ENCODE measurements at places on chromosomes 4 and X. TPM values are rescaled to one million over a fixed set of nuclear protein-coding genes. Genes with fewer than 3 reads are reported as not detected.

Gene TMEM131L
- total RNA-seq, result 60.2 TPM

Gene FREM3
- total RNA-seq, result not detected

DNA sequence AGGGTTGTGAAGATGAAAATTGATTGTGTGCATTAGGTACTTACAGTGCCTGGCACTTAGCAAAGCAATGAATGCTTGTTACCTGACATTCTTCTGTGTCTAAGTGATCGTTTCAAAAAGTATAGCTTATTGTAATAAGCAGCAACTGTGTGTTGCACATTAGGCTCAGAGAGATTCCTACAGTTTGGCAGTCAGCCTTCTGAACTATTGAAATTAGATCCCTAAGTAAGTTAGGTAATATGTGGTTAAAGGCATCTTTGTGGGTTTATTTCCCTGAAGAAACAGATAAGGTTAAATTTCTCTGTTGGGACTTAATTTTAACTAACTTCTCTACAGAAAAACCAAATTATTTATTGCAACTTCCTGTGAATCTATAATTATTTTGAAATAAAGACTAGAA lies 93.4 kb downstream of the REPS2 start:
- H3K4me3 ChIP-seq, result no peak overlapping the region
- H3K4me1 ChIP-seq, result no peaks in the 10 kb centered on the region
- DNase-seq, result no peak
- H3K27me3 ChIP-seq, result no peaks in the 10 kb centered on the region
- H3K36me3 ChIP-seq, result no peaks in the 10 kb centered on the region
- no peak overlapping the region for H3K27ac ChIP-seq

GRCh38 chrX:23729214-23729613 lies 13.9 kb downstream of the ACOT9 start:
- no peaks in the 10 kb centered on the region for H3K4me1 ChIP-seq
- no peak for DNase-seq
- no peak overlapping the region for H3K4me3 ChIP-seq
- H3K27me3 ChIP-seq, result no peaks in the 10 kb centered on the region
- H3K27ac ChIP-seq, result no peak overlapping the region

DNA sequence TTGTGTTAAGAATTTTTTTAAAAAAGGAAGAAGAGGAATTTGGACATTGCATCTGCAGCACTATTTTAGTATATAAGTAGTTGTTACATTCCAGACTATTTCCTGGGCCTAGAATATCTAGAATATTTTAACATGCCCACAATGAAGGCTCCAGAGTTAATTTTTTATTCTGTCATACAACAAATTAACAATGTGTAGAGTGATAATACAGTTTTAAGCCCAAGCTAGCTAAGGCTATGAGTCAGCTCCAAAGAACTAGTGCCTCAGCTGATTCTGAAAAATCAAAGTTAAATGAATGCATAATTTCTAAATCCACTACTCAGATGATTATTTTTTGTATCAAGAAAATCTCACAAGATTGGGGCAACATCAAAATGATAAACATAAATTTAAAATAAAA lies 231.4 kb downstream of the PRDM5 start:
- no peak overlapping the region for H3K4me3 ChIP-seq
- H3K4me1 ChIP-seq, result no peaks in the 10 kb centered on the region
- no peaks in the 10 kb centered on the region for H3K36me3 ChIP-seq
- H3K27ac ChIP-seq, result no peak overlapping the region
- no peak for DNase-seq
- no peaks in the 10 kb centered on the region for H3K27me3 ChIP-seq

DNA sequence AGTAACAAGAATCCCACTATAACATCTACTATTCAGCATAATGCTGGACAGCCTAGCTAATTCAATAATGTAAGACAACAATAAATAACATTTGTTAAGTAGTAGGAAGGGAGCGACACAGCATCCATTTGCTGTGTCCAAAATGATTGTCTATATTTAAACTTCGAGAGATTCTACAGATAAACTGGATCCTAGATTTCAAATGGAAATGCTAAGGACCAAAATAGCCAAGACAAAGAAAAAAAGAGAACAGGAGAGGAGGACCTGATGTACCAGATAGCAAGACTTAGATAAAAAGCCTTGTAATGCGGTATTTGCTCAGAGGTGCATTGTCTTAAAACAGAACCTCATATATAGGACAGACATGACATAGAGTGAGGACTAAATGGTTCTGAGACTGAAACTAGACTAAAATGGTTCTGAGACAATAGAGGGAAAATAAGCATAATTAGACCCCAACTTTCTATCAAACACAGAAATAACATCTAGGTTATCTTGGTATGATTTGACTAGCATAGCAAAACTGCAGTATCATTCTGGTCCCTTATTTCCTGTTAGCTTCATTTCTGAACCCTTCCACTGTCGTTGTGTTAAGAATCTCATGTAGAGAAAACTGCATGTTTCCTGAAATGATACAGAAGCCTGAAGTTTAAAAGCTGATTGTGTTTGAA lies 3.8 kb downstream of the HPGDS start:
- no peak overlapping the region for H3K27ac ChIP-seq
- DNase-seq, result no peak
- H3K27me3 ChIP-seq, result no peaks in the 10 kb centered on the region
- no peak overlapping the region for H3K4me3 ChIP-seq

Gene TMEM31
- not detected for total RNA-seq

Gene RASGEF1B
- 108 TPM for total RNA-seq

- no peaks in the 10 kb centered on the region for H3K36me3 ChIP-seq
- H3K4me1 ChIP-seq, result no peaks in the 10 kb centered on the region
- no peaks in the 10 kb centered on the region for H3K27me3 ChIP-seq
- H3K27ac ChIP-seq, result peak overlapping the region; percentile 62
- no peak overlapping the region for H3K4me3 ChIP-seq
These were observed 9.2 kb downstream of the NDUFA1 start for GRCh38 chrX:119880552-119881437.
